Stimulated activated CD4-positive, alpha-beta T cell treated with anti-CD3 and anti-CD28 coated beads, Interleukin-12 subunit alpha, Interleukin-12 subunit beta, amount 100 ng/mL, for 48 hours (primary cell): ENCODE measurements at places on chromosomes 1 and 21.

- no peak for DNase-seq
Measured at GRCh38 chr1:22739648-22740385, 29.2 kb downstream of the EPHB2 start.

GRCh38 chr1:169024800-169025271 lies 81.7 kb upstream of the ATP1B1 start:
- no peak for DNase-seq

DNA sequence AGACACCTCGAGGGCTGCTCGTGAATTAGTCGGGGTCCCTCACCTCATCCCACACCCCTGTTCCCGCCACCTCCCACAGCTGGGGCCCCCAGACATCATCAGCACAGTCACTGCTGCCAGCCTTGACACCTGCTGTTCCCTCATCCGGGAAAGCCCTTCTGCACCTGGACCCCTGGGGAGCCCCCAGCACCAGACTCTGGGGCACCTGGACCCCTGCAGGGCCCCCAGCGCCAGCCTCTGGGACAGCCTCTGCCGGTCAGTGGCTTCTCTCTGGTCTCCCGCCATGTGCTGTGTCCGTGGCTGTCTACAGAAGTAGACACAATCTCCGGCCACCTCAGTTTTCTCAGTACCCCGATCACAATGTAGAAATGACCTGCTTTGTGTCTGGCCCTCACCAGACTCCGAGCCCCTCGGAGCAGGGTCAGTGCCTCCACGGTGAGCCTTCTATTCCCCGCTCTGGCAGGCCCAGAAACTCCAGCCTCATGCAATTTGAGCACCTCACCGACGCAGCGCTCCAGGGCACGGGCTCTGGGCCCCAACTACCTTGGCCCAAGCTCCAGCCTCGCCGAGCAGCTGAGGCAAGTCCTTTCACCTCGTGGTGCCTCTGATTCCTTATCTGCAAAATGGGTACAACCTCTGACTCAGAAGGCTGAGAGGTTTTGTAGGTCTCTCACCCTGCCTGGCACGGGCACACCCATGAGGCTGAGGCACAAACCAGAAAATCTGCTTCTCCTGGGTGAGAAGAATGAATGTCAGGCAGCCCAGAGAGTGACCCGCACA lies 84.7 kb downstream of the RIPK4 start:
- DNase-seq: no peak

- DNase-seq: no peak
Measured at GRCh38 chr1:91578320-91579109, 77.9 kb downstream of the CDC7 start.

- no peak for DNase-seq
Measured at GRCh38 chr1:43590388-43590925, 59.5 kb upstream of the KDM4A start.

- peak; percentile 11 for DNase-seq
Measured at GRCh38 chr1:235557495-235557894, 53.2 kb upstream of the B3GALNT2 start.

DNA sequence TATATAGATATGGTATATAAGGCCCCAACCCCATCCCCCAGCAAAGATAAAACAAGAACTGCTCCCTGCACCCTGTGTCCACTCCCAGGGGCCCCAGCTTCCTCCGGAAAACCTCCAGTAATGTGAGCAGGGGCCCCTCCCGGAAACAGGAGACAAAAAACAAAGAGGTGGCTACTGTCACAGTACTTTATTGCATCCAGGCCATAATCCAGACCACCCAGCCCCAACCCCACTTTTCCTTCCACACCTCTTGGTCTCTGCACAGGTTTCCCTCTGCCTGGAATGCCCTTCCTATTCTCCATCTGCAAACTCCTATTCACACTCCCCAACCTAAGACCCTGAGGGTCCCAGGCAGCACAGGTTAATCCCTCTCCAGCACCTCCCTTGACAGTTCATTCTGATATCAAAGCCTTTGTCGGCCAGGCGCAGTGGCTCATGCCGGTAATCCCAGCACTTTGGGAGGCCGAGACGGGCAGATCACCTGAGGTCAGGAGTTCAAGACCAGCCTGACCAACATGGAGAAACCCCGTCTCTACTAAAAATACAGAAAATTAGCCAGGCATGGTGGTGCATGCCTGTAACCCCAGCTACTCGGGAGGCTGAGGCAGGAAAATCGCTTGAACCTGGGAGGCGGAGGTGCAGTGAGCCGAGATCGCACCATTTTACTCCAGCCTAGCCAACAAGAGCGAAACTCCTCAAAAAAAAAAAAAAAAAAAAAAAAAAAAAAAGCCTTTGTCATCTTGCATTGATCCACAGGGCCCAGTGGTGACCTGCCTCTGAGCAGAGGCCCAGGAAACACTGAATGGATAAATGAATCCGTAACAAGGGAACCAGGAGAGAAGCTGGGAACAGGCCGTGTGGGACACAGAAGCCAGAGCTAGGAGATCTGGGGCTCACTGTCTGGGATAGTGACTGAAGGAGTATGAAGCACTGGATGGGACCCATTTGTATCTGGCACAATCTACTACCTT lies 2.3 kb upstream of the AUNIP start:
- no peak for DNase-seq

DNA sequence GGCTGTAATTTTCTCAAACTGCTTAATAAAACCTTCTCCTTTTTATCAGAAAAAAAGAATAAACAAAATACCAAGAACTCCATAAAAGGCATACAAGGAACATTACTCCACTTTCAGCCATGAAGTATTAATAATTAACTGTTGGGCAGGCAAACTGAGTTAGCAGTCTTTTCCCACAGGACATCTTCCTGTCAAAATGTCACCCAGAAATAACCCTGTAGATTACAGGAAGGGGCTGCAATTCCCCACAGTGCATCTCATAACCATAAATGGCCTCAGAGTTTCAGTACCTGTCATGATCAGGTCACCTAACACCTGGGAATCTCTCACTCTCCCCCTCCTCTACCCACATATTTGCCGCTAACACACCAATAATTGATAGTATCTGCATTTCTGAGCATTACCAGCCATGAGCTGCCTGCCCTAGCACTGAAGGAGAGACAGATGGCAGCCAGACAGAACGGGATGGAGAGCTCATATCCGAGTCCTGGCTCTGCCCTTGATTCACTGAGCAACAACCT lies 475.0 kb downstream of the SMYD3 start:
- DNase-seq: no peak

GRCh38 chr1:67918067-67918466 lies 84.8 kb upstream of the GNG12 start:
- no peak for DNase-seq

GRCh38 chr1:50305808-50306207 lies 117.4 kb downstream of the DMRTA2 start:
- DNase-seq: no peak

DNA sequence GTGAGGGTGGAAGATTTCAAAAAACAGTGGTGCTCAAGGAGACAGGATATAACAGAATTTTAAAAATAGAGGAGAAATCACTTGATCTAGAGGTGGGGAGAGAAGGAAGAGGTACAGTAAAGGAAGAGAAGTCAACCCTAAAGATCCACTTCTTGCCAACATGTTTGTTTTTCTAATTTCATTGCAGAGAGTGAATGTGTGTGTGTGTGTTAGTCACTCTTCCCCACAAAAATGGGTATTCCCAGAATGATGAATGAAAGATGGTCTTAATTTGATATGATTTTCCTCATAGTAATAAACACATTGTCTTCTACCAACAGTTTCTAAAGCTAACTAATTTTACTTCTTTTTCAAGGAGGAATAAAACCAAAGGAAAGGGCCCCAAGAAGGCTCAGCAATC lies 74.2 kb upstream of the NGF start:
- DNase-seq: no peak

- DNase-seq: no peak
Measured at GRCh38 chr21:32597205-32597604, 11.9 kb upstream of the TCP10L start.

GRCh38 chr21:46078978-46079351 lies 18.9 kb upstream of the COL6A2 start:
- no peak for DNase-seq

- no peak for DNase-seq
Measured at GRCh38 chr1:53341521-53341895, 13.6 kb upstream of the LRP8 start.

GRCh38 chr1:46087891-46088290 lies 44.5 kb downstream of the PIK3R3 start:
- no peak for DNase-seq

DNA sequence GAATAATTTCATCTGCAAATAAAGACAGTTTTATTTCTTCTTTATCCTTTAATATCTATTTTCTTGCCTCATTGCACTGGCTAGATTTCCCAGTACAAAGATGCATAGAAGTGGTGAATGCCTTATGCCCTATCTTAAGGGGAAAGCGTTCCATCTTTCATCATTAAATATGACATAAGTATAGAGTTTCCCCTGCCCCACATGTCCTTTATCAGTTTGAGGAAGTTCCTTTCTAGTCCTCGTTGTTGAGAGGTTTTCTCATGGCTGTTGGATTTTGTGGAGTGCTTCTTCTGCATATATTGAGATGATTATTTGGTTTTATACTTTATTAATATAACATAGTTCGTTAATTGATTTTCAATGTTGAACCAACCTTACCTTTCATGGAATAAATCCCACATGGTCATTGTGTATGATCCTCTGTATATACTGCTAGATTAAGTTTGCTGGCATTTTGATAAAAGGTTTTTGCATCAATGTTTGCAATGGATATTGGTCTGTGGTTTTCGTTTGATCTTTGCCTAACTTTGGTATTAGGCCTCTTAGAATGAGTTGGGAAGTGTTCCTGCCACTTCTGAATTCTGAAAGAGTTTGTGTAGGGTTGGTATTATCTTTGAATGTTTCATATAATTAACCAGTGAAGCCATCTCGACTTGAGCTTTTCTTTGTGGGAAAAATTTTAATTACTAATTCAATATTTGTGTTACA lies 15.6 kb downstream of the PRKACB start:
- no peak for DNase-seq

DNA sequence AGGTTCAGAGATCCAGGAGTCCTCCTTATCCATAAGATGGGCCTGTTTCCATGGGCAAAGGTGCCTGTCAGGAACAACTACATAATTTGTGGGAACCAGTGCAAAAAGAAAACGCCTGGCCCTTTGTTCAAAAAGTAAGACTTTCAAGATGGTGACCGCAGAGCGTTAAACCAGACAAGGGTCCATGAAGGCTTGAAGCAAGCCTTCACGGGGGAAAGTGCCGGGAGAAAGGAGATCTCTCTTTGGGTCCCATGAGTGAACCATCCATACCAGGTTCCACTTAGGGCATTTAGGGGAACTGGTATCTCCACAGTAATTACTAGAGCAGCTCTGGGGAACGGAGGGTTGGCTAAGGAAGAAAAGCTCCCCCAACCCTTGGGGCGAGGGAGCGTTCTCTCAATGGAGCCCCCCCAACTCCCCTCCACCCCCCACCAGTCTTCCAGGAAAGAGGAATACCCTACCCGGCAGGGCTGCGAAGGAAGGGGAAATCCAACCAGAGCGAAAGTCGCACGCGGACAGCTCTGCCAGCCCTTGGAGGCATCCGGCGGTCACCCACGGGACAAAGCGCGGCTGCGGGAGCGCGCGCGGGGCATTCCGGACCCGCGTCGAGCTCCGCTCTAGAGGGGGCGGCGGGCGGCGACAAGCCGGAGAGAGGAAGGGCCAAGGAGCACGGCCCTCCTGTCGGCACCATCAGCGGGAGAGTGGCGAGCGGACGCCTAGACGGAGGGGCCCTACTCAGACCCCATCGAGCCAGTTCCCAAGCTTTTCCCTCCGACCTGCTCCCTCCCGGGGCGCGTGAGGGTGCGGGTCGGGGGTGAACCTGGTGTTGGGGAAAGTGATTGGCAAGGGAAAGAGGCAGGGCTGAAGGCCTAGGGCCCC lies 687 bp upstream of the RASSF5 start:
- DNase-seq: no peak

DNA sequence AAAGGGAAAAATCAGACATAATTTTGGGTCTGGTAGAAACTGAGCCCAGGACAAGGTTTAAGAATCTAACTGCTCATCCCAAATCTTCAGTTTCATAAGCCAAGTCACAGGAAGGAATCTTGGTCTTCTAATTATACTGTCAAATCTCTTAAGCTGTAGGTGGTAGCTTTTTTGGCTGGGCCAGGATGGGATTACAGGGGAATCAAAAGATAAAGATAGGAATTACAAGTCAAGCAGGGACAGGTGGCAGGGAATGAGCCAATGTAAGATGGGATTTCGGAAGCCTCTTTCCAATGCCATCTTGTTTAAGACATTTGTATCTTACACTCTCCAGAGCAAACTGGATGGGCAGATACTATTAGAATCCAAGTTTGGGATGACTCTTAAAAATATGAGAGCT lies 383.5 kb downstream of the KCNH1 start:
- no peak for DNase-seq
